Neural progenitor cell (in vitro differentiated cells): ENCODE measurements at places on chromosomes 12 and 14. TPM values are rescaled to one million over a fixed set of nuclear protein-coding genes. Genes with fewer than 3 reads are reported as not detected.

DNA sequence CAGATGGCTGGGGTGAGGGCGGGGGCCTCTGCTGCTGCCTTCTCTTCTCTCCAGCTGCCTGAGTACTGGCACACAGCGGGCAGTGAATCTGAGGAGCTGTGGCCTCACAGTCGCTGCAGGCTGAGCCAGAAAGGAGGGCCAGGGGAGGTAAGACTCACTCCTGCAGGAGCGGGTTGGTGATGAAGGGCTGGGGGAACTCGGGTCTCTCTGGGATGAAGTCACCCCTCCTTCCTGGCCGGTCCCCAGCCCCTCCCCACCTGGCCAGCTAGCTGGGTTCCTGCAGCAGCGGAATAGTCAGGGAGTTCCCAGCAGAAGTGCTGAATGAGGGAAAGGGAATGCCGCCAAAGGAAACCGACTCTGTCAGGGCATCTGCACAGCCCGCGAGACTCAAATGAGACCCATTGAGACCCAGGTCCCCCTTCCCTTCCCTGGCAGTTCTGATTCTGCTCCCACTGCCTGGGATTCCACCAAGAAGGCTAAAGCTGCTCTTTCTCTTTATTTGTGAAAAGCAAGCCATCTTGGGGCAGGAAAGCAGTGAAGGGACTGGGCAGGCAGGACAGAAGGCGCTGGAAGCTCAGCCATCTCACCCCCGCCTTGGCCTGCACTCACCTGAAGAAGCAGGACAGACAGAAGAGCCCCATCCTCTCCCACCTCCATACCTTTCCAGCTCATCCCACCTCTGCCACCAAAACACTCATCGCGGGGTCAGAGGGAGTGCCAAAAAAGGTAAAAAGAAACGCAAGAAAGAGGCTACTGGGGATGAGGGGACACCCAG lies 5.3 kb downstream of the NGB start:
- no peak for DNase-seq

DNA sequence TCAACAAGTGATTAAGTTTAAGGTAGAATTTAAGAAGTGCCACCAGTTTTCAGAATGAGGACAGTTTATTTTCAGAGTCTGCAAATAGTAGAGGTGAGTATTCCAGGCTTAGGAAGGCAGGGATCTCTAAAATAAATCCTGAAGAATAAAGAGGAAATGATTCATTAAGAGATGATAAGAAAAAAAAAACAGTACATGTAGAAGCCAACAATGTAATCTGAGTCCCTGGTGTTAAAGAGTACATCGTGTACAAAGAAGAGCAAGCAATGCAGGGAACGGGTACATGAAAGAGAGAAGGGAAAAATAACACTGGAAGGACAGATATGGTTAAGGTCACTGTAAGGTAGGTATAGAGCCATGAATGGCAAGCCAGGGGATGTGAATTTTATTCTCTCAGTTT lies 95.2 kb upstream of the FOXG1 start:
- no peak for DNase-seq

SPATS2 gene
- total RNA-seq = 45.2 and 49.5 TPM in 2 replicates

GRCh38 chr12:1161197-1161596 lies 170.2 kb downstream of the ERC1 start:
- no peak for DNase-seq

GRCh38 chr12:115223991-115224390 lies 540.0 kb upstream of the TBX3 start:
- DNase-seq = peak; percentile 68

GRCh38 chr12:55676707-55677106 lies 31.0 kb downstream of the ITGA7 start:
- no peak for DNase-seq

DNA sequence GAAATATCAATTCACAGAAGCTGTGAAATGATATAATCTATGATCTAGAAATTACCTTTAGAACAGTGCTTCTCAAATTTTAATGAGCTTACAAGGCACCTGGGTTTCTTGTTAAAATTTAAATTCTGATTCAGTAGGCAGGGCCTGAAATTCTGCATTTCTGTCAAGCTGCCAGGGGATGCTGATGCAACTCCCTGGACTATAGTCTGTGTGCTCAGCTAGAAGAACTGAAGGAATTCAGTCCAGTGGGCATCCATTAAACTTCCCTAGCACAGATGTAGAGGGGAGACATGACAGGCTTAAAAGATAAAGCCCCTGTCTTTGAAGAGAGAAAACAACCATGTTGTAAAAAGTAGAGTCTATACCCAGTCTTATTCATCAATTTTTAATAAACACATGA lies 441.8 kb downstream of the TMTC2 start:
- no peak for DNase-seq

GRCh38 chr12:68538726-68539614 lies 71.7 kb upstream of the RAP1B start:
- DNase-seq = peak; percentile 50

DNA sequence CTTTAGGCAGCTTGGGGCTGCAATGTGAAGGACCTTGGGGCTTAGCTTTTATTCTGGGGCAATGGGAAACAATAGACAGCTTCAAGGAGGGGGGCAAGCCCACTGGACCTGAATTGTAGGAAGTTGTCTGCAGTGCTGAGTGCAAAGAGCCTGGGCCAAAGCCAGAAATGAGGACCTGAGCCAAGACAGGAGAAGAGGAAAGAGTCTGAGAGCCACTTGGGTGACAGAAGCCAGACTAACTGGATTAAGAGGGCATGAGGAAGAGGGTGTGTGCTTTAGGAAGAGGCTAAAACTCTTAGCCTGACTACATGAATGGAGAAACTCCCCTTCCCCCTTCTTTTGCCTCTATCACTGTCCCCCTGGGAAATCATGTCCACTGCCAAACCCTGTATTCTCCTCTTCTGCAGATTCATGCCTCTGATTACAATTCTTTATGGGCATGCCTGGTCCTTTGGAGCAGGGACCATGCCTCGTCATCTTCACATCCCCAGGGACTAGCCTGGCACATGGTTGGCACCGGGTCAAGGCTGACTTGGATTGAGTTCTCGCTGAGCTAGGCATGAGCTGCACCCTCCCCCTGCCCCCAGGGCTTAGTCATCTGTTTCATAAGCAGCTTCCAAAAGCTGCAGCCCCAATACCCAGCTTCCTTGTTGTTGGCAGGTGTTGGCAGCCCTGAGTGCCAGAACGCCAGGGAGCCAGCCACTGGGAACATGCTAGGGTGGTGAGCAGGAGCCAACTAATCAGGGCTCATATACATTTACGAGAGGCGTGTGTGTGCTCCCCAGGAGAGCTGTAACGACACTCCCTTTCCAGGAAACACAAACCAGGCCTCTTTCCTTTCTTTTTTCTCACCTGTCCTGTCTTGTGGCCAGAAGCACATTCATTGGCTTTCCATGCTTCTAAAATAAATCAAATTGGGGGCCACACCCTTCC lies 27.7 kb upstream of the JDP2 start:
- DNase-seq = no peak

WIF1 gene
- 0.06 and 0.19 TPM in 2 replicates for total RNA-seq
